ENCODE measurements at places on chromosomes 11 and 22.
A peak's percentile ranks its signal among the peaks of the same experiment; 100 is the strongest.

GRCh38 chr11:102762361-102762767 lies 18.1 kb downstream of the MMP10 start:
- DNase-seq: peak; percentile 18

GRCh38 chr11:33478111-33478573 lies 221.0 kb downstream of the HIPK3 start:
- peak; percentile 47 for DNase-seq

DNA sequence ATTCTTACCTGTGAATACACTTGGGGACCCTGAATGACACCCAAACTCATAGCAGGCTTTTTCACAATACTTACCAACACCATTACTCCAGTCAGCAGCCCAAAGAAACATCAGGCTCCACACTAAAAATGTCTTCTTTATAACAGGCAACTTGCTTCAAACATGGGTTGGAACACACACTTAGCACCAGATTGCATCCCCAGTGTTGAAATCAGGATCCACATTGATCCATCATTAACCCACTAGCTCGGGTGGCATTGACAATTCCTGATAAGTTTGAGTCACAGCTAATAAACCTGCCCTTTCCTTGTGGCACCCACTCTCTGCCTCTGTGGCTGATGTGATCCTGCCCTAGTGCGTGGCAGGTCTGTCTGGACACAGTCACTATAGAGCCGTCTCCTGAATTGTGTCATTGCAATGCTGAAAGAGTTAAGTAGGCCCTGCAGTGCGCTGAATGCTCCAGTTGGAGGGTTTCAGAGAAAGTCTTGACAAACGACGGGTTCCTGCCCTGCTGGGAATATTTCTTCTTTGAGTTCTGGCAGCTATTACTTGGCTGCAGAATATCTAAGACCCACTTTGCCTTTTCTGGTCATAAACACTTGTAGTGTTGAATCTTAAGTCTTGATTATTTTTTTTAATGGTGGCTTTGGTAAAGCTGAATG lies 19.6 kb upstream of the C11orf96 start:
- DNase-seq: no peak

GRCh38 chr11:109704432-109704831 lies 282.4 kb downstream of the C11orf87 start:
- DNase-seq: no peak

DNA sequence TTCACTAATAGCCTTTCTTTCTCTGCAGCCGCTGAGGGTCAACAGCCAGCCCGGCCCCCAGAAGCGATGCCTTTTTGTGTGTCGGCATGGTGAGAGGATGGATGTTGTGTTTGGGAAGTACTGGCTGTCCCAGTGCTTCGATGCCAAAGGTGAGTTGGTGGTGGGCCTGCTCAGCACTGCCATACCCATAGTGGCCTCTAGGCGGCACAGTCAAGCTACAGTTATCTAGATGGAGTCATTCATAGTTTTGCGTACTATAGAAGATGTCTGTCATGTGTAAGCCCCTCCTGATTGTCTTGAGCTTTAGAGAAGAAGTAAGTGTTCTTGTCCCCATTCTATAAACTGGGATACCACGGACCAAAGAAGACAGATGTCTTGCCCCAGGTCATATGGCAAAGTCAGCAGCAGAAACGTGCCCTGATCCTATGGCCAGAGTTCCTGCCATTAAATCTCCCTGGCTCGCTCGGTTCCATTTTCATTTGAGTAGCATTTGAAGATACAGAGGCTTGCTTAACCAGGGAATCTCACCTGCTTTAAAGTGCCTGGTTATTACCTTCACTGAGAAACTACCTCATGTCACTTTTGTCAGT lies 42.1 kb upstream of the CRTAM start:
- DNase-seq: peak; percentile 36

DNA sequence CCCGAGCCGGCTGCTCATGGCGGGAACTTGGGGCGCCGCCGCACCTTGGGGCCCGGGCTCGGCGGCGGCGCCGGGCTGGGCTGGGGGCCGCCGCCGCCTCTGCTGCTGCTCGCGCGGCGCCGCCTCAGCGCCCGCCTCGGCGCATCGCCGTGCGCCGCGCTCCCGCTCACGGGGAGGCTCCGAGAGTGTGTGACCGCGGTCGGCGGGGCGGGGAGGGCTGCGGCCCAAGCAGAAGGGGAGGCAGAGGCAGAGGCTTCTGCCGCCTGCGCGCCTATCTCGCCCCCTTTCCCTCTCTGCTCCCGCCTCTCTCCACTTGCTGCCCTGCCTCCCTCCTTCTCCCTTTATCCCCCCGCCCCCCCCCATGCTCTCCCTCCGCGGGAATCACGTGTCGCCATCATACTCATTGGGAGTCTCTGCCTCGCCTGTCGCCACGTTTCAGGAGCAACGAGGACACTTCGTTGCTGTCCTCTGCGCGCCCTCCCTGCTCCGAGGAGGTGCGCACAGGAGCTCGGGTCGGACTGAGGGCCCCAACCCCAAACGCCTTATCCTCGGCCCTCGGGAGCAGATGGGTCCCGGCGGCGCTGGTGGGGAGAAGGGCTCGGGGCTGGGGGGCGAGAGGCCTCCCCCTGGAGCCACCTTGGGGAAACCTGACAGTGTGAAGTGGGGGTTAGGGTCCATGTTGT lies at the start of gene GUCY1A2:
GUCY1A2 (minus strand) TSS at position 258 of the 683 bp plus-strand sequence. CDS start 421 bp downstream, outside the sequence.
- no peak for DNase-seq

- DNase-seq: no peak
Observed at GRCh38 chr11:95515371-95515770, 274.2 kb downstream of the FAM76B start.

DNA sequence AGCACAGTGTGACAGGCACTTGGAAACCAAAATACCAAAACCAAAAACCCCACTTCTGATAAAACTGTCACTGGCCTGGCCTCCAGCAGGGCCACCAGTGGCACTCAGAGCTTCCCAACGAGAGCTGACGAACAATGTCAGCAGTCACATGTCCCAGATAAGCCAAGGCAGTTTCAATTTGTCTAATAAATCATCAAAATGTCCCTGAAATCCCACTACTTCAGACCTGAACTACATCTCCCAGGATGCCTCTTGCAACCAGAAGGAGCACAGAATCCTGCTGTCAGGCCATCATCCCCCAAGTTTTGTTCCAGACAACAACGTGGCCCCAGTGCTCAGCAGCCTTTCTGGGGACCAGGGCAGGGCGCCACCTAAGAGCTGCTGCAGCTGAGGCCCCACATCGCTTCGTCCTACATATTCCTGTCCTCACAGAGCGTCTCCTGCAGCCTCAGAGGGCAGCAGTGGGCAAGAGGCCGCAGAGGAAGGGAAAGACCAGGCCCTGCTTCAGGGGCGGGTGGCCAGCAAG lies 25.1 kb downstream of the LRFN4 start:
- DNase-seq: no peak

- DNase-seq: no peak
Observed at GRCh38 chr11:114650661-114651060, 27.7 kb upstream of the NXPE2 start.

DNA sequence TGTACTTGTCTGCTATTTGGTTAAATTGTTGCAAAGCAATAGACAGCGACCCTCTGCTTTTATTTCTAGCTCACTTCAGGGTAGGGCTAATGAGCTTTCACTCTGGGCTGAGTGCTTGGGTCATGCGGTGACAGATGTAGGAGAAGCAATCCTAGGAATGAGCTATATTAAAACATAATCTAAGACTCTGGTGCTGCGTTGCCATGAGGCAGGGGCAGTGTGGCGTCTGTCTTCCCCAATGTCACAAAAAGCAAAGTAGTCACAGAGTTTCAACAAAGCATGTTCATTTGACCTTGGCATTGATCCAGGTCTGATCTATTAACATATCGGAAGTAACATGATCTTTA lies 55.5 kb upstream of the GRAMD1B start:
- DNase-seq: no peak

DNA sequence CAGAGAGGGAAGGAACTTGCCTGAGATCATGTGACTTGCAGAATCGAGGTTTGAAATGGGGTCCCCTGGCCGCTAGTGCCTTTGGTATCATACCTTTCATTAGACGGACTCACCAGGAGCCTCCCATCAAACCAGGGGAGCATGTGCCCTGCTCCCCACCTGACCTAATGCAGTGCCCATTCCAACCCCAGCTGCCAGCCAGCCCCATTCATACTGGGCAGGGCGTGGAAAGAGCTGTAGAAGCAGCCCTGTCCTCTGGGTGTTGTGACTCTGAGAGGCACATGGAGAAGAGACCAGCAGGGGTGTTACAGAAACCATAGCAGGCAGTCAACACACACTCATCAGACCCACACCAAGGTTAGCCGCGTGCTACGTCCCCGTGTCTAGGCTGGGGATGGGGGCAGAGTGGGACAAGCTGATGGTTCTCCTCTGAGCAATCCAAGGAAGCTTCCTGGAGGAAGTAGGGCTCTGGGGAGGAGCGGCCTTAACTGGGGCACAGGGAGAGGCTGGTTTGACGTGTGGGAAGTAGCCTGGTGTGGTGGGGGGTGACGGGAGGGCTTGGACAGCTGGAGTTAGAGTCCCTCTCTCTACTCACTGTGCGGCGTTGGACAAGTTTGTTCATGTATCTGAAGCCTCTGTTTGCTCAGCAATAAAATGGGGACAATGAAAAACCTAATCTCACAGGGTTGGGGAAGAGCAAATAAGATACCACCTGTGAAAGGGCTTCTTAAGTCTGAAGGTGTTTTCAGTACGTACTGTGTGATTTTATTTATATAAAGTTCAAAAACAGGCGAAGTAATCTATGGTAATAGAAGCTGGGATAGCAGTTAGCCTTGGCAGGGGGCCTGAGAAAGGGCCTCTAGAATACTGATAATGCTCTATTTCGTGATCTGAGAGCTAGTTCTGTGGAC lies 14.0 kb downstream of the GRIK4 start:
- DNase-seq: no peak

DNA sequence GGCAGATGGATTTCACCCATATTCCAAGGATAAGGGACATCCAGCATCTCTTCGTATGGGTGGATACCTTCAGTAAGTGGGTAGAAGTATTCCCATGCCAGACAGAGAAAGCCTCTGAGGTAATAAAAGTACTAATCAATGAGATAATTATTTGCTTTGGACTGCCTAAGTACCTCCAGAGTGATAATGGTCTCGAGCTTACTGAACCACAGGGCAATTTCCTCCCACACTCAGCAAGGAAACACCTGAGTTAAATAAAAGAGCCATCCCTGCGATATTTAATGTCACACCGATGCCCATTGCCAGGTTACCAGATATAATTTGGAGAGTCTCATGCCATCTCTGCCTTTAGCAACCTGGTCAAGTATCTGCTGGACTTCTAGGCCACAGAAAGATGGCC lies 70.6 kb upstream of the MPEG1 start:
- no peak for DNase-seq

DNA sequence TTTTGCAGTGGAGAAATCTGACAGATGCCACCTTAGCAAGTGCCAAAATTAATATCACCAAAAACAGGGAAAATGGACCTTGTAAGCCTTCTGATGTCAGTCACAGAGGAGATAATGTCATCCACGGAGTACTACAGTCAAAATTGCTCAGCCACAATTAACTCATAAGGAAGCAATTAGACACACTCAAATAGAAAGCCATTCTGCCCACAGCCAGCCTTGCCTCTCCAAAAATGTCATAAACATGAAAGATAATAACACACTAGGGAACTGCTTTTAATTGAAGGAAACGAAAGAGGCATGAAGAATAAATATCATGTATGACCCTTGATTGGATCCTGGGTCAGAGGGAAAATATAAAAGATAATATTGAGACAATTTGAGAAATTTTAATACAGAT lies 505.6 kb upstream of the API5 start:
- no peak for DNase-seq

- DNase-seq: no peak
Observed at GRCh38 chr11:3166268-3167142, 1.4 kb upstream of the OSBPL5 start.

DNA sequence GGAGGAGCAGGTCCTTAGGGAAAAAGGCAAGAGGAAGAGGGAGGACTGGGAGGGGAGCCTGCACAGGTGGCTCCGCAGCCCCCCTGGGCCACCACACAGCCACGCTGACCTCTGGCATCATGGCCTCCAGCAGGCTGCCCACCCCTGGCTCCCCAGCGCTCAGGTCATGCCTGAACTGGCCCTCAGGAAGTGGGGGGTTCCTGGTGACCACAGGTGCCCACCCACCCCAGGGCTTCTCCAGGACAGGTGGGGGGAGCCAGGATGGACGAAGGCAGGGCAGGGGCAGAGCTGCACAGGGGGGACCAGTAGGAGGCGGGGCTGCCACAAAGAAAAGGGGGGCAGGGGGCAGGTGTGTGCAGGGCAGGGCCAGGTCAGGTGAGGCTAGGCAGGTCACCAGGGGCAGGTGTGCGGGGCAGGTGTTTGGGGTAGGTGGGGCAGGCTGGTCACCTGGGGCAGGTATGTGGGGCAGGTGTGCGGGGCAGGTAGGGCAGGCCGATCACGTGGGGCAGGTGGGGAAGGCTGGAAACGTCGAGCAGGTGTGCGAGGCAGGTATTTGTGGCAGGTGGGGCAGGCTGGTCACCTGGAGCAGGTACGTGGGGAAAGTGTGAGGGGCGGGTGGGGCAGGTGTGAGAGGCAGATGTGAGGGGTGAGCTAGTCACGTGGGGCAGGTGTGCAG lies 997 bp downstream of the DEAF1 start:
- DNase-seq: no peak

GRCh38 chr11:30565027-30565426 lies 21.1 kb downstream of the MPPED2 start:
- no peak for DNase-seq

DNA sequence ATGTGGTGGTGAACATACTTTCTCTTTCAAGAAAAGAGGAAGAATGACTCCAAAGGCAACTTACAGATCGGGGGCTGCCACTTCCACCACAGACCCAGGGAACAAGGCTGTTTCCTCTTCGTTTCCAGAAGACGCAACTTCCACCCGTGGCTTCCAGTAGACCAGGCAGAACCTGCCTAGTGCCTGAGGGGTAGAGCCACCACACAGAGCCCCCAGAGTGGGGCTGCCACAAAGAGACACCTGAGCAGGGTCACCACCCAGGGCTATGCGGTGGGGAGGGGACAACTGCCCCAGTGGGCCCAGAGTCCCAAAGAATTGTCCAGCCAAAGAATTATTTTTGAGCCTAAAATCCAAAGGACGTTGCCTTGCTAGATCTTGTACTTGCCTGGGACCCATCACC lies 16.7 kb upstream of the PHF21B start:
- no peak for DNase-seq

DNA sequence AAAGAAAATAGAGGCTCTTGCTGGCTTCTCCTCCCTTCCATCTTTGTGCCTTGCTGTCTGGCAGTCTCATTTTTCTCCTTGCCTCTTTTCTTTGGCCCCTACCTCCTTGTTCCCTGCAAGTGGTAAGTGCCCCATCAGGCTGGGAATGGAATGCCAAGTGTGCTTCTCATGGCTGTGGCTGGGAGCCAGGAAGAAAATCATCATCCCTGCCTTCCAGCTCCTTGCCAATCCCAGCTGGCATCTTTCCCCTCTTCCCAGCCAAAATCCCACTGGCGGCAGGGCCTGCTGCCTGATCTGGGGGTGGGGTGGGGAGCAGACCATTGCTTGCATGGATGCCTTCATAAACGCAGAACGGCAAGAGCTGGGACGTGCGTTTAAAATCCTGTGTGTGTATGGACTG lies 27.0 kb upstream of the SLC25A18 start:
- DNase-seq: no peak

- peak; percentile 42 for DNase-seq
Observed at GRCh38 chr11:91243630-91244029, 981.0 kb upstream of the FAT3 start.

GRCh38 chr11:5129457-5129877 lies 8.7 kb downstream of the OR52A5 start:
- DNase-seq: peak; percentile 52
